MG63 (cell line): ENCODE measurements at places on chromosomes 16 and 17.

- DNase-seq = no peak
These were observed 1293.2 kb upstream of the GOT2 start for GRCh38 chr16:60027351-60027750.

- DNase-seq = no peak
These were observed 1.7 kb downstream of the ZNF469 start for GRCh38 chr16:88384222-88385111.

DNA sequence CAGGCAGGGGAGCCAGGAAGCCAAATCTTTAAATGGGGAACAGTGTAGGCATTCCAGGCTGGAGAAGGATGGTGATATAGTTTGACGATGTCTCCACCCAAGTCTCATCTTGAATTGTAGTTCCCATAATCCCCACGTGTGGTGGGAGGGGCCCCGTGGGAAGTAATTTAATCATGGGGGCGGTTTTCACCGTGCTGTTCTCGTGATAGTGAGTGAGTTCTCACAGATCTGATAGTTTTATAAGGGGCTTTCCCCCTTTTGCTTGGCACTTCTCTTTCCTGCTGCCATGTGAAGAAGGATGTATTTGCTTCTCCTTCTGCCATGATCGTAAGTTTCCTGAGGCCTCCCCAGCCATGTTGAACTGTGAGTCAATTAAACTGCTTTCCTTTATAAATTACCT, 28.8 kb downstream of the GINS3 start:
- no peak for DNase-seq

DNA sequence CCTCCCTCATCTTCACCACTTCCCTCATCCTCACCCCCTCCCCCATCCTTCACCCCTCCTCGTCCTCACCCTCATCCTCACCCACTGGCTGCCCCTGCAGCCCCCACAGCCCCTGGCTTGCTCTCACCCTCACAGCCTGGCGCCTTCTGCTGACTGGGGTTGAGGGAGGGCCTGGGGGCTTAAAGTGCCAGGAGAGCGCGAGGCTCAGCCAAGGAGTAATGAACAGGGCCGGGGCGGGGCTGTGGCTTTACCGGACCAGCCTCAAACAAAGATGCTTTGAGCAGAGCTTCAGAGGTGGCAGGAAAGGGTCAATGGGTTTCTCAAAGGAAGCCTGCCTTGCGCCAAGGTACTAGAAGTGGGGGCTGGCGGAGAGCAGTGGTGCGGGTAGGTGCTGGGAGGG, at the start of gene PRSS33:
PRSS33 (minus strand) TSS at position 155 of the 400 bp plus-strand sequence. CDS start 1,013 bp downstream, outside the sequence.
- DNase-seq = no peak

DNA sequence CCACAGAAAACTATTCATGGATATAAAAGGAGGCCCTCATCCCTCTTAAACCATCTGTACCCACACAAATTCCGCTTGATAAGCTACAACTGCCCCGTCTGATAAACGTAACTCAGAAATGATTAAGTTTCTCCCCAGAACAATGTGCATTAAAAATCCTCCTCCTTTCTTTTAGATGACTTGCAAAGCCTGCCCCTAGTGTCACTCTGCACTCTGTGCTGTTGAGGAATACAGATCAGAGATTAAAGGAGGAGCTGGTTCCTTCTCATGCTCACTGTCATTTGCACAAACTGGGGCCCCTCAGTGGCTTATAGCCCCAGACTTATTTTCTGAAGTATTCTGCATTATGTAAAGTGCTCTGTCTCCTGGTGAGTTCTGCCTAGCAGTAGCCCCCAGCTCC, 33.3 kb downstream of the CDRT15 start:
- no peak for DNase-seq

- DNase-seq = peak; percentile 84
These were observed 14.0 kb upstream of the MPRIP start for GRCh38 chr17:17028059-17028877.

- peak; percentile 25 for DNase-seq
These were observed 257.3 kb upstream of the SALL1 start for GRCh38 chr16:51408357-51408756.

DNA sequence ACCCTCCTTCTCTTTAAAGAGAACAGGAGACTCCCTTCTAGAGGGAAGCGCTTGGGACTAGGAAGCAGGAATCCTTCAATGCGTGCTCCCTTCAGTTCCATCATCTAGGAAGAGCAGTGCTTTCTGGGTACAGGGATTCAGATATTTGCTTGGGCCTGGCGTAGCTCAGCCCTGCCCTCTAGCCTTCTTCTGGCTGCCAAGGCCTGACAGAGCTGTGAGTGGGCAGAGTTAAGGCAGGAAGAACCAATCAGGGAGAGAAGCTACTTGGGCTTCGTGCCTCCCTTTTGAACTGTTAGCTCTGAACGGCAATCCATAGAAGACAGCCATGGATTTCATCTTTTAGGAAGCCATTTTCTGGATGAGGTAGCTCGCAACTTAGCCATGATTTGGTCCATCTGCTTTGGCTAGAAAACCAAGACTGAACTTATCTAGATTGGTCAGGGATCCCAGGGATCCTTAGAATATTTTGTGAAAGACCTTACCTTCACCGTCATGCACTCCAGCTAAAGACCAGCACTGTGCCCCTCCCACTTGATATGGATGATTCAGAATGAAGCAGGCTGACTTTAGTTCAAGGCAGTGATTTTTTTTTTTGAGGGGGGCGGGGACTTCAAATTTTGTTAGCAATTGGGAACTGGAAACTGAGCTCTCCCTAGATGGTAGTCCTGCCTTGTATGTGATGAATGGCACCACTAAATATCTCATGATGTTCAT, 2.5 kb upstream of the CORO6 start:
- peak; percentile 76 for DNase-seq

DNA sequence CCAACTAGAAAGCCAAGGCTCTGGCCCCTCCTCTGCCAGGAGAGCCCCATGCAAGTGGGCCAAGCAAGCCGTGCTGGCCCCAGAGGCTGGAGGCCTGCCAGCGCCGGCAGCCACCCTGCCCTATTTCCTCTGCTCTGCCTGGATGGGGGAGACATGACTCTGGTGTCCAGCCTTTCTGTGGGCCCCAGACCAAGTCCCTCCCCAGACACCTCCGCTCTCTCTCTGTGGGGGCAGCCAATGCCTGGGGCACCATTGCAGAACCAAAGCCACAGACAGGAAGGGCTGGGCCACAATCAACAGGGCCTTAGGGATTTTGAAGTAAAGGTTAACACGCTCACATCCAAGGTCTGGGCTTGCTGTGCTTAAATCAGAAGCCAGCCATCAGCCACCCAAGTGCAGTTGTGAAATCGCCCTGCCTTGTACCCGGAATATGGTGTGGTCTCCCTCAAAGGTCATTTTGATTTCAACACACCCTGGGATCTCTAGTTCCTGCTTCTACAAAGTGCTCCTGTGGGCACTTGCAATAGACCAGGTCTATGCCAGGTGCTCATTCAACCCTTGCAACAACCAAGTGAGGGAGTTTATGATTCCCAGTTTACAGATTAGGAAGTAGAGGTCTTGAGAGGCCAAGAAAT, 63.5 kb upstream of the TEX2 start:
- DNase-seq = peak; percentile 85

GRCh38 chr16:62642677-62643076, 606.4 kb upstream of the CDH8 start:
- no peak for DNase-seq

- peak; percentile 4 for DNase-seq
These were observed 12.7 kb upstream of the FAM20A start for GRCh38 chr17:68613739-68614298.

GRCh38 chr16:56191156-56191815, at the start of gene GNAO1:
Gene GNAO1, plus strand, starts transcription at chr16:56191489. Its CDS starts 747 bp downstream, at chr16:56192236.
- DNase-seq = peak; percentile 82

- no peak for DNase-seq
These were observed 57.7 kb downstream of the CDH11 start for GRCh38 chr16:65064131-65064530.

GRCh38 chr16:54240271-54241129, 46.1 kb downstream of the IRX3 start:
- no peak for DNase-seq

- DNase-seq = no peak
These were observed 374.0 kb upstream of the ASIC2 start for GRCh38 chr17:33667052-33667509.

DNA sequence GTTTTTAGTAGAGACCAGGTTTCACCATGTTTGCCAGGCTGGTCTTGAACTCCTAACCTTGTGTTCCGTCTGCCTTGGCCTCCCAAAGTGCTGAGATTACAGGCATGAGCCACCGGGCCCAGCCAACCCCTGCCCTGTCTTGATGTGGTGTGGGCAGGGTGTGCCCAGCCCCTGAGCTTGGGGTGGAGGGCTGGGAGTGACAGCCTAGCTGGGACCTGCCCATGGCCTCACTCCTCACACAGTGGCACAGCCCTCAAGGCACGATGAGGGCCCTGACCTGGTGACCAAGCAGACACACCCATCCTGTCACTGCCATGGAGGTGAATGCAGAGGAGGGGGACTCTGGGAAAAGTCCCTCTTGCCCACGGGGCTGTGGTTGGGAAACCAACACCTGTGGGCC, 3.0 kb downstream of the IL32 start:
- DNase-seq = no peak

DNA sequence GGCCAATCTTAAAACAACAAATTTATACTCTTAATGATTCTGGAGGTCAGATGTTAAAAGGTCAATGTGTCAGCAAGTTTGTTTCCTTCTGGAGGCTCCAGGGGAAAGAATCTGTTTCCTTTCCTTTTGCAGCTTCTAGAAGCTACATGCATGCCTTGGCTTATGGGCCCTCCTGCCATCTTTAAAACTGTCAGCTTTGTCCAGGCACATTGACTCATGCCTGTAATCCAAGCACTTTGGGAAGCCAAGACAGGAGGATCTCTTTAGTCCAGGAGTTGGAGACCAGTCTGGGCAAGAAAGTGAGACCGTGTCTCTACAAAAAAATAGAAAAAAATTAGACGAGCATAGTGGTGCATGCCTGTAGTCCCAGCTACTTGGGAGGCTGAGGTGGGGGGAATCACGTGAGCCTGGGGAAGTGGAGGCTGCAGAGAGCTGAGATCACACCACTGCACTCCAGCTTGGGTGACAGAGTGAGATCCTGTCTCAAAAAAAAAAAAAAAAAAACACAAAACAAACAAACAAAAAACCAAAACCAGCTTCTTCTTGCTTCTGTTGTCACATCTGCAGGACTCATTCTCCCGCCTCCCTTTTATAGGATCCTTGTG, 58.3 kb downstream of the NOS2 start:
- DNase-seq = peak; percentile 23

DNA sequence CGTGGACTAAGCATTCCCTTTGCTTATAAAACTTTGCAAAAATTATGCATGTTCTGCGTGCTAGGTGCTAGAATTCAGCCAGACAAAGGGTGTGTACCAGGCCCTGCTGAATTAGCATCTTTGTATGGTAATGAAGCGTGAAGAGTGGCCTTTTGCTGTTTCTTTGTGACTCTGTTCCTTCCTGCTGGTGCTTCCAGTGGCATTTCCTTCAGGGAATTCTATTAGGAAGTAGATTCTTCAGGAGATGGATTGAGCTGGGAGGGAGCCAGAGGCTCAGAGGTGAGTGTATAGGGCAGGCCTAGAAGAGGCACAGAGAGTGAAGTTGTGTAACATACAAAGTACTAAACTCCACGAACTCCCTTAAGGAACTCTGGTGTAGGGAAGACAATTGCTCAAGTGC, 73.9 kb upstream of the ASIC2 start:
- DNase-seq = no peak

DNA sequence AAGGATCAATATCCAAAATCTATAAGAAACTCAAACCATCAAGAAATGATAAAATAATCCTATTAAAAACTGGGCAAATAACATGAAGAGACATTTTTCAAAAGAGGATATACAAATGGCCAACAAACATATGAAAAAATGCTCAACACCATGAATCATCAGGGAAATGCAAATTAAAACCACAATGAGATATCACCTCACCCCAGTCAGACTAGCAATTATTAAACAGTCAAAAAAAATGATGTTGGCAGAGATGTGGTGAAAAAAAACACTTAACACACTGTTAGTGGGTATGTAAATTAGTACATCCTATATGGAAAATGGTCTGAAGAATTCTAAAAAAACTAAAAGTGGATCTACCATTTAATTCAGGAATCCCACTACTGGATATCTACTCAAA, 379.0 kb upstream of the SOX9 start:
- no peak for DNase-seq

DNA sequence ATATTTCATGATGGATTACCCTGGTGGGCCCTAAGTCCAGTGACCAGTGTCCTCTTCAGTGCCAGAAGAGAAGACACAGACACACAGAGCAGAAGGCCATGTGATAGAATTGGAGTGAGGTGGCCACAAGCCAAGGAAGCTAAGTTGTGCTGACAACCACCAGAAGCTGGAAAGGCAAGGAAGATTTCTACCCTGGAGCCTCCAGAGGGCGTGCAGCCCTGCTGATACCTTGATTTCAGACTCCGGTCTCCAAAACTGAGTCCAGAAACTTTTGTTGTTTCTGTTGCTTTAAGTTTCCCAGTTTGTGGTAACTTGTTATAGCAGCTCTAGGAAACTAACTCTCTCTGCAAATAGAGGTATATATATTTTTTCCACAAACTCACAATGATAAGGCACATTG, 396.6 kb upstream of the ASIC2 start:
- DNase-seq = peak; percentile 8

DNA sequence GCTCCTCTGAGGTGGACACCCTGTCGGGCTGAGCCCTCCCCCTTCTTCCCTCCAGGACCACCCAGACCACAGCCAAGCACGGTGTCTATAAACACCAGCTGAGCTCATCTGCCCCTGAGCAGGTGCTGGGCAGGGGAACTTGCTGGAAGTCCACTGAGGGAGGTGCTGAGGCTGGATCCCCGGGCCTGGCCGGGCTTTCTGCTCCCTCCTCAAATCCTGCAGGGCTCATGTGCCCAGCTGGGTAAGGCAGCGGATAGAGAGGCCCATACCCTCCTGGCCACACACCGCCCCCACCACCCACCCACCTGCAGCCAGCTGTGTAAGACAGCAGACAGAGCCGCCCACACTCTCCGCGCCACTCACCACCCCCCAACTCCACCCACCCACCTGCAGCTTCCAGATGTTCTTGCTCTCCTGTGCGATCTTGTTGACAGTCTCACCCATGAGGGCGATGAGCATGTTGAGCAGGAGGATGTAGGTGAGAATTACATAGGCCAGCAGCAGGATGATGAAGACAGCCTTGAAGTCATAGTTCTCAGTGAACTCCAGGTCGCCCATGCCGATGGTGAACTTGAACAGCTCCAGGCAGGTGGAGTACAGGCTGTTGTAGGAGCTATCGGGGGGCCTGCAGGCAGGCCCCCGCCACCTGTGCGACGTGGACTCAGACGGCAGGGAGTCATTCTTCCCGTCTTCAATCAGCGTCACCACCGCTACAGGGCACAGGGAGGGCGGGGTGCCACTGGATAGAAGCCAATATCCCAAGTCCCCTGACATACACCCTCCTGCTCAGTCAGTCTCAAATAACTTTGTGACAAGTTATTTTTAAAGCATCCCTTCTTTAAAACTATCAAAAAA, 15.9 kb upstream of the TRPV3 start:
- no peak for DNase-seq

- no peak for DNase-seq
These were observed 4.5 kb upstream of the MRPL38 start for GRCh38 chr17:75909051-75909811.
